BE2C (cell line): ENCODE measurements at places on chromosomes 16 and 17.
A peak's percentile ranks its signal among the peaks of the same experiment; 100 is the strongest.

GRCh38 chr16:89922477-89922883, 662 bp upstream of the TUBB3 start:
- DNase-seq: peak; percentile 95

- no peak for DNase-seq
Measured at GRCh38 chr17:48433896-48434295, 3.9 kb upstream of the SKAP1 start.

- DNase-seq: no peak
Measured at GRCh38 chr17:49280061-49280460, 49.5 kb upstream of the PHOSPHO1 start.

DNA sequence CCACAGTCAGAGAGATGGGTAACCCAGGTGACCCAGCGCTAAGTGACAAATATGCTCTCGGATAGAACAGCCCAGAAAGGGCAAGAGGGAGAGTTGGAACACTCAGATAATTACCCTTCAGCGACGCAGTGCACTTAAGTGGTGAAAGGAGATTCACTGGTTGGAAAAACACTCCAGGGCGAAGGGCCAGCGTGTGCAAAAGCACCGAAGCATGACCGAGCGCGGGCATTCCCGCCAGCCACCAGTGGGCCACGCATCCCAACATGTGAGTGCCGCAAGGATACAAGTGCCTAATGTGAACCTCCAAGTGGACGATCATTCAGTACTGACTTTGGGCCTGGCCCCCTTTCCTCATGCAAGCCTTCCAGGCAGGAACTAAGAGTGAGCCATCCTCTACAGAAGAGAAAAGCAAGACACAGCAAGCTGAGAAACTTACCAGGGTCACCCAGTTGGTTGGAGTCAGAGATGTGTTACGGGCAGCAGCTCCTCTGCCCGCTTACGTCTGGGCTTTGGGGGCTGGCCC, 258.4 kb downstream of the C16orf95 start:
- DNase-seq: no peak
